Retinal pigment epithelial cell (primary cell): ENCODE measurements at places on chromosomes 6 and 20.
A peak's percentile ranks its signal among the peaks of the same experiment; 100 is the strongest.

DNA sequence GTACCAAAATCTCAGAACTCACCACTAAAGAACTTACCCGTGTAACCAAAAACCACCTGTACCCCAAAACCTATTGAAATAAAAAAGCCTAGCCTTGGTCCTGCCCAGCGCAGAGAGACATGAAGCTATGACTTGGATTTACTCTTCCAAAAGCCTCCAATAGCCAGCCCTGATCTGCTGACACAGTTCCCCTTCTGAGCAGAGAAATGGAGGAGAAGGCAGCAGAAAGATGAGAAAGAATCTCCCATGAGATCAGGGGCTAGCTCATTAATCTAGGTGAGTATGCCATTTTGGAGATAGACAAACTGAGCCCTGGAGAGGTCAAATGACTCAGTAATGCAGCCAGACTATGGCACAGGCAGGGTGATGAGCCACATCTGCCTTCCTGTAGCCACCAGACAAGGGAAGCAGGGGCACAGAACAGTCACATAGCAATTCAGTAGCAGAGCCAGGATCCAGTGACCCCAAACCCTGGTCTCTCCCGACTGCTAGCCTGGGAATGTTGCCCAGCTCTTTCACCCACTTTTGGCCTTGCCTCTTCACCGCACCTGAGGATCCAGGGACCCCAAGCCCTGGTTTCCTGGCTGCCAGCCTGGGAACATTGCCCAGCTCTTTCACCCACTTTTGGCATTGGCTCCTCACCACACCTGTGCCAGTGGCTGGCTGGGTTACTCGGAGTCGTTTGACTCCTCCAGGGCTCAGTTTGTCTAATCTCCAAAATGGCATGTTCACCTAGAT lies 7.2 kb upstream of the SDCBP2 start:
- DNase-seq: no peak

DNA sequence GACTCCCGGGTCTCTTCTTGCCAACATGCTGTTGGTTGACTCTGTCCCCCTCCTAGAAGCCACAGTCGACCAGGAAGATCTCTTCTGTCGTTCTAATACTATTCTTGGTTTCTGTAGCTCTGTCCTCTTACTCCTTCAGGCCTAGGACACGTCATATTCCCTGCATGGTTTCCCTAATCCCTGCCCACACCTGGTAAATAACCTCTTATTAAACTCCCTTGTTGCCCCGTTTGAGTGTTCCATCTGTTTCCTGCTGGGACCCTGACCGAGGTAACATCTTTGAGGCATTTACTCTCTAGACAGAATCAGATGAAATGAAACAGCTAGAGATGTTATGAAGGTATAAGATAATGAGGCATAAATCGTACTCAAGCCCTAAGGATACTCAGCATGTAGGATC lies 68.1 kb downstream of the PLCB4 start:
- DNase-seq: no peak

- no peak for DNase-seq
Observed at GRCh38 chr20:31440012-31440659, at the start of gene DEFB123. TSS of gene DEFB123 (plus strand) at chr20:31440632. CDS start at chr20:31440699, 67 bp downstream.

GRCh38 chr20:58702859-58703648 lies 10.5 kb downstream of the NPEPL1 start:
- no peak for DNase-seq

- DNase-seq: peak; percentile 15
Observed at GRCh38 chr20:33209789-33210188, 7.4 kb upstream of the BPIFA3 start.

GRCh38 chr6:27591699-27592480 lies 119.0 kb upstream of the ZNF184 start:
- no peak for DNase-seq

DNA sequence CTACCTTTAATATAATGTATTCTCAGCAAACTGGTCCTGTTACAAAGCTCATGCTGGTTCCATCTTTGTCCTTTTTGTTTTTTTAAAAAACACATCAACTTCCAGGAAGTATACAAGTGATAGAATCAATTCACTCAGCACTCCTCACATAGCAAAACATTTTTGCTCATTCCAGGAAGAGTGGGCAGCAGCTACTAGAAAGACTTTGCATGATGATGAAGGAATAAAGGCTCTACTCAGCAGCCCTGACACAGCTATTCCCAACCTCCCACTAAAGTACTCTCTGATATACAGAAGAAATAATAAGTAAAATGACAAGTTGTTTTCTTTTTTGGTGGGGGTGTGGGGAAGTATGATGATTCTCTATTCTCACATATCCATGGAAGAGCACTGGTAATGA lies 61.2 kb downstream of the RGS17 start:
- no peak for DNase-seq

DNA sequence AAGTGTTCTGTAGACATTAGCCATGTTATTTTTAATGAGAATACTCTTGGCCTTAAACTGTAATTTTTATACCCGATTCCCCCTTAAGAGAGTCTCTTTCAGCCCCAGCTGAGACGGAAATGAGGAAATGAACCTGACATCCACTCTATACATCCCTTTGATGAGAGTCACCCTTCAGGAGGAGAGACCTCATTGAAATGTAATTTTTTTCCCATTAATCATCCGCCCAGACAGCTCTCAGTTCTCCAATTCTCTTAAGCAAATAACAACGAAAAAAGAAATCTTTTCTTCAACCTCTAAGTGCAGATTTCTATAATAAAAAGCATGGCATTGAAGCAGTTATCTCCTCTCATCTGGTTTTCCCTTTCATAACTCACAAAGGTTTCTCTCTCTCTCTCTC lies 243.8 kb upstream of the PMEPA1 start:
- no peak for DNase-seq

- no peak for DNase-seq
Observed at GRCh38 chr6:43308101-43308989, at the start of gene CRIP3. TSS of gene CRIP3 (minus strand) at chr6:43308826. CDS start at chr6:43308792, 34 bp downstream.

DNA sequence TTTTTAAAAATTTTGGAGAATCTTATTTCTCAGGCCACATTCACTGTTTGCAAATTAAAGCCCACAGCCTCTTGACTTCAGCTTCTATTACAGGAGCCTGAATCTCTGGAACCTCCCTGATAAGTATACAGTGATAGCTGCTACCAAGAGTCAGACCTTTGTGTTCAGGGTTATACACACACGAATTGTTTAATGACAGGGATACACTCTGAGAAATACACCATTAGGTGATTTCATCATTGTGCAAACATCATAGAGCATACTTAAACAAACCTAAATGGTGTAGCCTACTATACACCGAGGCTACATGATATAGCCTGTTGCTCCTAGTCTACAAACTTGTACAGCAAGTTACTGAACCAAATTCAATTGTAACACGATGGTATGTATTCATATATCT lies 473.9 kb downstream of the PKHD1 start:
- no peak for DNase-seq

DNA sequence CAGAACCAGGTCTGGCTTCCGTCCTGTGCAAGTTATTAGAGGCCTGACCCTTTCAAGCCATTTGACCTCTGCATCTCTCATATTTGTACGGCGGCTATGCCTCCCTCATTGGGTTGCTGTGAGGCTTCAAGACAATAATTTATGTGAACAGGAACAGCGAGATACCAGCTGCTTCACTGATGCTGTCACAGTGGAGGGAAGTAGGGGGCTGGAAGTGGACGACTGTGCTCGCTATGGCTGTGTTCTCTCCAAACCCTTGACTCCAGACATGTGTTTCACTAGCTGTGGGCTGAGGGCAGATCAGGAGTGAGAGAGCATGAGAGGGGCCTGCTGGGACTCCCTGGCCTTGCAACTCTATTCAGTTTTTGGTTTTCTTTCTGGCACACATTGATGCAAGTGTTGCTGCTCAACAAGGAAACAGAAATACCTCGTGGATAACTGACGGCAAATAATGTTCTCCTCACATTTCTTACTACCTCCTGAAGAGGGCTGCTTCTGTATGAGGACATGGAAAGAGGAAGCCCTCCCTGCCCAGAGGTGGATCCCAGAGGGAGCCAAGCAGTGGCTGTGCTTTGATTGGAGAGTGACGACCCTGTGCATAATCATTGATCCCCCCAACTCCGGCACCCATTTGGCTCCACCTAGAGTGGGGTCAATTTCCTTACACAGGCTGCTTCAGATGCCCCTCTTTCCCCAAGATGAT lies 34.7 kb upstream of the SCP2D1 start:
- DNase-seq: no peak

GRCh38 chr6:55897346-55897745 lies 22.0 kb upstream of the BMP5 start:
- no peak for DNase-seq
